ENCODE measurements at places on chromosomes 5 and 9.

- no peak for DNase-seq
Observed at GRCh38 chr5:164051745-164052144, 546.3 kb downstream of the MAT2B start.

DNA sequence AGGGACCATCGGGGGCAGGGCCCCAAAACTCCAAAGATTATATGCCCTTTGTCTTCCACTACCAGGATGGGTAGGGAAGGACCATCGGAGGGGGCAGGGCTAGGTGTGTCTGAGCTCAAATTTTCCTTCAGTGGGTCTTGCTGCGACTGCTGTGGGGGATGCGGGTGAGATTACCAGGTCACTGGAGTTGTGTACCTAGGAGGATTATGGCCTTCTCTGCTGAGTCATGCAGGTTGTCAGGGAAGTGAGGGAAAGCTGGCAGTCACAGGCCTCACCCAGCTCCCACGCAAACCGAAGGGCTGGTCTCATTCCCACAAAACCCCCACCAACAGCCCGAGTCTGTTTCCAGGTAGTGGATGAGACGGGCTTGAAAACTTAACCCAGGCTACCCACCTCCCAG lies 489.4 kb downstream of the ZNF608 start:
- DNase-seq, result no peak

GRCh38 chr5:8446179-8446578 lies 577.2 kb downstream of the MTRR start:
- DNase-seq, result no peak

- no peak for DNase-seq
Observed at GRCh38 chr9:131997779-131998178, 81.9 kb downstream of the MED27 start.

DNA sequence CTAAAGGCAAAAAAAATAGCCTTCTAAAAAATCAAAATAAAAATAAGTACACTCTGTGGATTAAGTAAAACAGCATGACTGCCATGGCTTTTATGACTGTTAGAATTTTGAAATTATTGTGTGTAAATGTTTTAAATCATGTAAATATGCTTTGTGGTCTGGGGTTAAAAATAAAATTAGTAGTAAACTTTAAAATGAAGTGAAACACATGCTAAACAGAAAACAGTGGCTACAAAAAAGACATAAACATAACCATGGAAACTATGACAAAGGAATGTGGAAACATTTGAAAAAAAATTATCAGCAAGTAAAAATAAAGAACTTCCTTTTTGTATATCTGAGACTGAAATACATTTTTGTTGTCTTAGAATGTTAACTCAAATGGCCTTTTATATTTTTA lies 134.5 kb upstream of the SPEF2 start:
- DNase-seq, result no peak

Data from CD4-positive, alpha-beta T cell treated with Interleukin-6 at 100 ng/mL for 8 hours (primary cell).